ENCODE measurements at places on chromosomes 7 and 10.

DNA sequence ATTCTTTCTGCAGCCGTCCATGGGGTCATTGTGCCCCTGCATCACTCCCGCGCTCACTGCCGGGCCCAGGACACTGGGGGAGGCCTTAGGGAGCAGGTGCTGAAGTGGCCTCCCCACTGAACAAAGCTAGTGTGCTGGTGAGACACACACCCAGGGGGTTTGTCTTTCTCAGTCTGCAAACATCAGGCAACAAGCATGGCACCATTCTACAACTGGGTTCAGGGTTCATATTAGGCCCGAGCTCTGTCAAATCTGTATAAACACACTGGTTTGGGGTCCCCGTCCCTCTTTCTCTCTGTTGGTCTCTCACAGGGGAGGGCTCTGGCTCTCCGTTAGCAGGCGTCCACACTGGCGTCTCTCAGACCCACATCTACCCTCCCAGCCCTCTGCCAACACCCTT, 11.1 kb upstream of the PPP2R2D start:
- H3K4me3 ChIP-seq: no peak overlapping the region
- H3K27me3 ChIP-seq: peaks cover 10% of the 10 kb centered on the region
- no peak for DNase-seq

GRCh38 chr10:72794260-72794659, 99.3 kb upstream of the OIT3 start:
- no peak for DNase-seq
- no peaks in the 10 kb centered on the region for H3K27me3 ChIP-seq
- H3K4me3 ChIP-seq: no peak overlapping the region
- H3K36me3 ChIP-seq: peaks cover 2% of the 10 kb centered on the region

- peaks cover 21% of the 10 kb centered on the region for H3K4me1 ChIP-seq
- H3K27ac ChIP-seq: no peak overlapping the region
- H3K27me3 ChIP-seq: peaks cover 49% of the 10 kb centered on the region
- no peak overlapping the region for H3K4me3 ChIP-seq
- DNase-seq: no peak
Observed at GRCh38 chr10:103850572-103850895, 4.8 kb downstream of the SH3PXD2A start.

DNA sequence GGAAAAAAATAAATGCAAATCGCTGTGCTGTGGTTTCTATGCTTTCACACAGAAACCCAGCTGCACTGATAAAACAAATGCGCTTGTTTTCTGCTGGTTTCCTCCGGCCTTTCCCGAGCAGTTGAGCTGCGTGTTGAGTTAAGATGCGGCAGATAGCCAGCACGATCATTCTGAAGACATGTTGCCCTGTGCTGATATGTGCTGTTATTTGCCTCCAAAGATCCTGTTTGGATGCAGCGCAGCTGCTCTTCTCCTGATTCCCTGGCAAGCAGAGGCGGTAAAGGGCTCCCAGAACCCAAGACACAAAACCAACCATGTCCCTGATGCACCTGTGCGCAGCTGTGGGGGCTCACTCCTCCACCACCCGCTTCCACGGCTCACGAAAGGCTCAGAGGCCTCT, 225.4 kb downstream of the PAXIP1 start:
- no peak overlapping the region for H3K27ac ChIP-seq
- DNase-seq: no peak
- H3K4me3 ChIP-seq: no peak overlapping the region
- peaks cover 2% of the 10 kb centered on the region for H3K36me3 ChIP-seq

- H3K27ac ChIP-seq: no peak overlapping the region
- H3K36me3 ChIP-seq: no peaks in the 10 kb centered on the region
- no peaks in the 10 kb centered on the region for H3K27me3 ChIP-seq
- H3K4me1 ChIP-seq: no peaks in the 10 kb centered on the region
Observed at GRCh38 chr10:71253981-71254818, 41.8 kb downstream of the UNC5B start.

GRCh38 chr10:79482741-79483140, 29.6 kb upstream of the EIF5AL1 start:
- peaks cover 15% of the 10 kb centered on the region for H3K27me3 ChIP-seq
- H3K27ac ChIP-seq: no peak overlapping the region
- no peaks in the 10 kb centered on the region for H3K36me3 ChIP-seq
- no peak for DNase-seq
- H3K4me3 ChIP-seq: no peak overlapping the region

DNA sequence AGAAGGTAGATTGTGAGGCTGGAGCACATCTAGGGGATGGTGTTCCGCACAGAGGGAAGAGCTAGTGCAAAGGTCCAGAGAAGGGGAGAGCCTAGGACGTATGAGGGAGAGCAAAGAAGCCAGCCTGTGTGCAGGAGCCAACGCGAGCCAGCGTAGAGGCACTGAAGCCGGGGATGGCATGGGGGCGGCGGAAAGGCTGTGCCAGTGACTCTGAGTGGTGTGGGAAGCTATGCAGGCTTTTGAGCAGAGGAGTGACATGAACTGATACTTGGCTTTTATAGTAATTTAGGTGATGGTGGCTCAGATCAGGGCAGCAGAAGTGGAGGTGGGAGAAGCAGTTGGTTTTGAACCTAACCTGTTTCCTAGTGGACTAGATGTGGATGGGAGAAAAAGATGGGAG, 65.8 kb downstream of the ATXN7L1 start:
- H3K27me3 ChIP-seq: peaks cover 16% of the 10 kb centered on the region
- H3K4me1 ChIP-seq: peaks cover 52% of the 10 kb centered on the region
- DNase-seq: no peak
- H3K27ac ChIP-seq: peak overlapping the region; percentile 88
- no peak overlapping the region for H3K4me3 ChIP-seq

- no peak overlapping the region for H3K4me3 ChIP-seq
- H3K36me3 ChIP-seq: no peaks in the 10 kb centered on the region
- no peak for DNase-seq
- H3K27ac ChIP-seq: no peak overlapping the region
- H3K27me3 ChIP-seq: no peaks in the 10 kb centered on the region
Observed at GRCh38 chr10:1519391-1519790, 217.9 kb downstream of the ADARB2 start.

DNA sequence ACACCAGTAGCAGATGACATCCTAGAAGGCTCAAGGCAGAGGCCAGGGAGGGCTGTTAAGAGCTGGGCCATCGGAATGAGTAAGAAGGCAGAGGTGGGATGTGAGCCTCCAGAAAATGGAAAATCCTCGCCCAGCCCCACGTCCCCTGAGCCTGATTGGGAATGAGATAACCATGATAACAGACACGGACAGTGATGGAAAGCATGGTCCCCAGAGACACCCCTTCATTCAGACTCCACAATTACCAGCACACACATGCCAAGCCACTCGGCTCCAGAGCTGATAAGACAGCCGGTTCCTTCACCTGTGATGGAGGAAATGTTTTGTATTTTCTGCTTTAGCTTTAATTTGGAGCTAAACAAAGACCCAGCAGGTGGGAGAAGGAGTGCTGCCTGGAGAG, 106.0 kb downstream of the GRID1 start:
- no peak overlapping the region for H3K4me3 ChIP-seq
- no peaks in the 10 kb centered on the region for H3K4me1 ChIP-seq
- peak; percentile 12 for DNase-seq
- no peaks in the 10 kb centered on the region for H3K36me3 ChIP-seq

GRCh38 chr7:5231116-5231515, 41.1 kb downstream of the WIPI2 start:
- peaks cover 14% of the 10 kb centered on the region for H3K36me3 ChIP-seq
- DNase-seq: no peak
- H3K4me3 ChIP-seq: no peak overlapping the region
- no peak overlapping the region for H3K27ac ChIP-seq

- no peaks in the 10 kb centered on the region for H3K36me3 ChIP-seq
- peak within 1 kb of the TSS; percentile 15 for H3K4me3 ChIP-seq
- peaks cover 9% of the 10 kb centered on the region for H3K4me1 ChIP-seq
Observed at GRCh38 chr10:71212318-71213126, at the start of gene UNC5B. UNC5B (plus strand) TSS chr10:71212570; CDS start chr10:71212986, 416 bp downstream.

- H3K27ac ChIP-seq: no peak overlapping the region
- H3K4me3 ChIP-seq: no peak overlapping the region
- H3K27me3 ChIP-seq: no peaks in the 10 kb centered on the region
- H3K36me3 ChIP-seq: no peaks in the 10 kb centered on the region
- DNase-seq: no peak
Observed at GRCh38 chr7:82050792-82051191, 280.9 kb upstream of the HGF start.

DNA sequence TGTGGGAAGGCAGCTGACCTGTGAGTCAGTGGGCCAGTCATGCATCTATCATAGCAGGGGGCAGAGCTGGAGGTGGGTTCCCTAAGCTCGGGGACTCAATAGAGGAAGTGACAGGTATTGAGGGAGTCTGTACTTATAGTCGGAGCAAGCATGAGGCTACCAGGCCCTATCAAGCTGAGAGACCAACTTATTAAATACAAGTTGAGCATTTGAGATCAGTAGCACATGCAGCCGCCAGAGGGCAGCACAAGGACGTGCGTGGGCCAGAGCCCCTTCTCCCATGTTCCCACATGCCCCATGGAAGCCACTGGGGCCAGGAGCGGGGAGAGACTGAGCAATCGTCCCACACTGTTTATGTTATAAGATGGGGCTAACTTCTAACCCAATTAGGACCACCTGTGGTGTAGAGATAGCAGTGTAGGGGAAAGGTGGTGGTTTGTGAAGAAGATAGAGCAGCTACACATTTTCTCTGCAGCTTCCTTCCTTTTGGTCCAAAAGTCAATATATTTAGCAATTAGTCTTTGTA, 13.0 kb upstream of the STK31 start:
- peak; percentile 66 for DNase-seq
- no peak overlapping the region for H3K4me3 ChIP-seq
- no peak overlapping the region for H3K27ac ChIP-seq

DNA sequence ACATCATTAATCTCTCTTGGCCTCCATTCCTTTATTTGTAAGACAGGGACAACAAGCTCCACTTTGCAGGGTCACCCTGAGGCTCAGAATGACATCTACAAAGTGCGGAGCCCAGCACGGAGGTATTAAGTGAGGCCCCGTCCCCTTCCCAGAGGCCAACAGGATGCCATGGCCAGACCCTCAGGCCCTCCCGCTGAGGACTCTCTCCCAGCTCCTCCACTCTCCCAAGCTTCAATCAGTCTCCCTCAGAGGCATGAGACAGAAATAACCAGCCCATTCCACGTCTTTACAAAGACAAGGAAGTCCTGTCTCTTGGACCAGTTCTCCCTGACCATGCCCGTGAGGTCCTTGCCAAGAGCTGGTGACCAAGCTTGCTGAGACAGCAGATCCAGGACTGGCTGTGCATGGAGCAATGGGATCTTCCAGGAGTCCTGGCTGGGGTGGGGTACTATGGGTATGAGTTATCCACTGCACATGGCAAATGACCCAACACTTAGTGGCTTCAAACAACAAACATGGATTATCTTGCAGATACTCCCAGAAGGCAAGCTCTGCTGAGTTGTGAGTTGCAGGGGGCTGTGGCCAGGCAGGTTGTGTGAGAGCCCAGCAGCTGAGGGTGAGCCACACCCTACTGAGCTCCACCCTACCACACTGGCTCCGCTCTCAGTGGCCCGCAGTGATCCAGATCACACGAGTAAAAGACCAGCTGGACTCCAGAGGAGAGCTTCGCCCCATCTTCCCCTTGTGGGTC, 4.3 kb upstream of the PPIF start:
- H3K27ac ChIP-seq: peak overlapping the region; percentile 37
- no peak overlapping the region for H3K4me3 ChIP-seq
- DNase-seq: peak; percentile 45
- H3K4me1 ChIP-seq: peaks cover 45% of the 10 kb centered on the region

DNA sequence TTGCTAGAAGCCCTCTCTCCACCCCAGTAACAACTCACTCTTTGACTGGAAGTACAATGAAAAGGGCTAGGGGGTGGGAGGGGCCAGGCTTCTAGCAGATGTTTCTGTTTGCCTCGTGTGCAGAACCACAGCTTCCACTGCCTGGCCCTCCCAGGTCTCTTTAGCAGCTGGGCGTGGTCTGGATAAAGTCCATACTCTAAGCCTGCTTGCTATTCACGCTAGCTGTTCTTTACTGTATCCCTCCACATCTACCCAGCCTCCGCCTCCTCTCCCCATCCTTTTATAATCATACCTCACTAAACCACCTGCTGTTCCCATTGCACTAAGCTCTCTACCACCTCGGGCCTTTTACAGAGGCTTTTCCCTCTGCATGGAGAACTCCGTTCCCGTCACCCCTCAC, 288.8 kb downstream of the CAMK1D start:
- H3K4me3 ChIP-seq: no peak overlapping the region
- H3K27ac ChIP-seq: no peak overlapping the region
- no peaks in the 10 kb centered on the region for H3K27me3 ChIP-seq

DNA sequence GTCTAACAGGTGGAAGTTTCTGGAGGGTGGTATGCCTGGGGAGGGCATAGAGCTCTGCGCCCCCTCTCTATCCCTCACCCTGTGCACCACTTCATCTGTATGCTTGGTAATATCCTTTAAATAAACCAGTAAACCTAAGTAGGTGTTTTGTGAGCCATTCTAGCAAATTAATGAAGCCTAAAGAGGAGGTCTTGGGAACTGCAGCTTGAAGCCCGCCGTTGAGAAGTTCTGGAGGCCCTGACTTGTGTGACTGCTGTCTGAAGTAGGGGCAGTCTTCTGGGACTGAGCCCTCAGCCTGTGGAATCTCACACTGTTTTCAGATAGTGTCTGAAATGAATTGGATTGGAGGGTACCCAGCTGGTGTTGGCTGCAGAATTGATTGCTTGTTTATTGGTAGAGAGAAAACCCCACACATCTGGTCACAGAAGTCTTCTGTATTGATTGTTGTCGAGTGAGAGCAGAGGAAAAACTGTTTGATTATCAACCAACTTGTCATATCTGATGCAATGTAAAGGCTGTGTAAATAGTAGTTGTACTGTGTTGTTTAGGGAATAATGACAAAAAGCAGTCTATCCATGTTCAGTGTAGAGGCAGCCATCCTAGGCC, 4.7 kb downstream of the CRCP start:
- peaks cover 19% of the 10 kb centered on the region for H3K36me3 ChIP-seq
- peak overlapping the region; percentile 21 for H3K27ac ChIP-seq
- no peak for DNase-seq
- no peaks in the 10 kb centered on the region for H3K27me3 ChIP-seq

DNA sequence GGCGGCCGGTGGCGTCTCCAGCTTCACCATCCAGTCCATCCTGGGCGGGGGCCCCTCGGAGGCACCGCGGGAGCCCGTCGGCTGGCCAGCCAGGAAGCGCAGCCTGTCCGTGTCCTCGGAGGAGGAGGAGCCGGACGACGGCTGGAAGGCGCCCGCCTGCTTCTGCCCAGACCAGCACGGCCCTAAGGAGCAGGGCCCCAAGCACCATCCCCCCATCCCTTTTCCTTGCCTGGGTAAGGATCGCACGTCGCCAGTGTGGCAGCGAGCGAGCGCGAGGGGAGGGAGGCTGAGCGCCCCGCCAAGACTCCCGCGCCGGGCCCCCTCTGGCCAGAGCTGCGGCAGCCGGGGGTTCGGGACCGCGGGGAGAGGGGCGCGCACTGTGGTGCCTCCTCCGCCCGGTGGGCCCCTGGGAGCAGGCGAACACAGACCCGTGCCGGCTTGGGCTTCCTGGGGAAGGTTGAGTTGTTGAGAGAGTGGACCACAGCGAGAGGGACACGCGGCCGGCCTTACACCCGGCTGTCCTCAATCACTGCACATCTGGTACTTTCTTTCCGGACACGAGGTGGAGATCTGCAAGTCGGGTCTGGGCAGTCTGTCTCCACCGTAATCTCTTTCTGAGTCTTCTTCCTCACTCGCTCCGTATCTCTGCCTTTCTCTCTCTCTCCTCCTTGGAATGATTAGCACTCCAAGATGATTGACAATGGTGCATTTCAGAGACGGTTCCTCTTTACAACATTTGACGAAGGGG, 652 bp downstream of the HMX2 start:
- no peak for DNase-seq
- H3K27ac ChIP-seq: peak overlapping the region; percentile 54
- H3K36me3 ChIP-seq: peaks cover 4% of the 10 kb centered on the region
- peak overlapping the region; percentile 40 for H3K4me3 ChIP-seq
- peaks cover 66% of the 10 kb centered on the region for H3K27me3 ChIP-seq
- peaks cover 51% of the 10 kb centered on the region for H3K4me1 ChIP-seq

Measured in activated CD8-positive, alpha-beta memory T cell treated with anti-CD3 and anti-CD28 coated beads, Interleukin-2, amount 10 ng/mL, durations not matched to agents 7 days and 5 days (primary cell).